Fibroblast of skin of scalp (primary cell): ENCODE measurements at places on chromosomes 1 and 21.

DNA sequence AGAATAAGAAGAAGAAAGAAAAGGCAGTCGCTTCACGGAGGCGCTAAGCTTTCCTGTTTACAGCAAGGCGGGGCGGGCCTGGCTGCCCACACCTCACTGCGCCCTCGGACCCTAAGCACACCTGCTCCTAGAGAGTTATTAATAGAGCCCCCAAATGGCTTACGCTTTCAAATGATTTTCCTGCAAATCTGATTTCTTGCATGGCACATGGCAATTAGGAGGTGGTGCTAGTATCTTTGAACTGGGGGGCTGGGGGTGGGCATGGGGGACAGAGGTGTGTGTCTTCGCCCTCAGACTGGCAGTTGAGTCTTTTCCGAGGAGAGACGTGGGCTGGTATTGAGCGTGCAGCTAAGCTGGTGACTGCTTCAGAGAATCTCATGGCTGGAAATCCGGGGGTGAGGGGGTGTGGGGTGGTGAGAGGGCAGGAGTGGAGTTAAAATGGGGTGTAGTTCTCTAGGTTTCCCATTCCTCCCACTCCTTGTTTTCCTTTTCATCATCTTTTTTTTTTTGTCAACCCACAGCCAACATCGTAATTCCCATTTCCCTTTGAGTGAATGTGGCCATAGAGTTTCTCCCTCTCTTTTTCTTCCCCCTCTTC is 1.3 kb downstream of the S1PR1 start:
- DNase-seq = no peak

- DNase-seq = no peak
Measured at GRCh38 chr1:47505267-47505666, 67.4 kb downstream of the FOXD2 start.

DNA sequence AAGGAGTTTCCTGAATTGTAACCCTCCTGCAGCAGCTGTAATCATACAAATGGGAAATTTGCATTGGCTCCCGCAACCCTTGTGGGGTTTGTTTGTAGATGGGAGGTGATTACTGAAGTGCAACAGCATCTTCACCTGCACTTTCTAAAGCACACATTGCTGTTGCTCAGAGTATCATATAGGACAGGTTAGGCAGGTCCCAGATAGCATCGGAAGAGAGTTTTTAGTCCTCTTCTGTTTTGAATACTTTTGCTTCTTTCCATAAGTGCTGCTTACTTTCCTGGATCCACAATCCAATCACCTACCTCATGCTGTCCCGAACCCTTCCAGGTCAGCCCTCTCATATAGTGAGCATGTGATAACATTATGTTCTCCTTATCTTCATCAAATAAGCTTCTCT is 300.4 kb downstream of the PTPRC start:
- DNase-seq = no peak

GRCh38 chr21:41091616-41092015 is 76.3 kb upstream of the BACE2 start:
- DNase-seq = peak; percentile 9

DNA sequence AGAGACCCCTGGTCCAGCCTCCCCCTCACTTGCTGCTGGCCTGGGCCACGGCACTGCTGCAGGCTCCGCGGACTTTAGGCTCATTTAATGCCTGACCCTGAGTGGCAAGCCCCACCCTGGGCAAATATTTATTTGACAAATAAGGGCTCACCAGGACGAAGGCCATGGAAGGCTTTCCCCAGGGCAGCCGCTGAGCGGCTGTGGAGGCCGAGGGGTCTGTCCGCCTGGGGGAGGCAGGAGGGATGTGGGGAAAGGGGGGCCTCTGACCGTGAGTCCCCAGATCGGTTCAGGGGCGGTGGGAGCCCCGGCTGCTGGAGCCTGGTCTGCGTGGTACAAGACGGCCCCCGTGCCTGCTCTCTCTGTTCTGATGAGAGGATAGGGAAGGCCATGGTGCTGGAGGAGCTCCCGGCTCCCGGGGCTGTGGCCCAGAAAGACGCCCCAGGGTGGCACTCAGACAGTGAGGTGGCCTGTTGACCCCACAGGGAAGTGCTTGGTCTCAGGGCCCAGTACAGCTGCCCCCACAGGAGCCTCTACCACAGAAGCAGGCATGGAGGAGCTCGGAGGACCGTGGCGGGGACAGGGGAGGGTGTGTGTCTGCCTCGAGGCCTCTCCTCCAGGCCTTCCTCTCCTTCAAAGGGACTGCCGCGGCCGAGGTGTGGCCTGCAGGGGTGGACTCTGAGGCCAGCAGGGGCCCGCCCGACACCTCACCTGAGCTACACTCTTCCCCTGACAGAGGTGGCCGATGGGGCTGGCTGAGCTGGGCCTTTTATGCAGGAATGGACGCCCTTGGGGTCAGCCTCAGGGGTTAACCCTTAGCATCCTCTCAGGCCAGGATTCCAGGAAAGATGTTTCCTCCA is 9.1 kb upstream of the C1orf159 start:
- no peak for DNase-seq

- DNase-seq = no peak
Measured at GRCh38 chr1:245345191-245345884, 190.6 kb downstream of the KIF26B start.

DNA sequence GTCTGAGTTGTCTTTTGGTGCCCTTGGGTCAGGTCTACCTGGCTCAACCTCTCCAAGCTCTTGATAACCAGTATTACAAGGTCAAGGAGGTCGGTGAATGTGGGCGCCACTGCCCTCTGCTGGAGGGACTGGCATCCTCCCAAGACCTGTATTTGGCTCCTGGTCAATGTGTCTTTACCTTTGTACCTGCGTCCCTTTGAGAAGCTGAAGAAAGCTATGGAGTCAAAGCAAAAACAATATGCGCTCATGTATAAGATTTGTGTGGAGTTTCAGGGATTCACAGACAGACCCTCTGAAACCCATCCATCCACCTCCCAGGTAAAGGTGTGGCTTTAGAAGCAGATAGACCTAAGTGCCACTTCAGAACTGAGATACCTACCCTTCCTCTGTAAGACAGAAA is 61.8 kb upstream of the NBL1 start:
- peak; percentile 21 for DNase-seq

- DNase-seq = peak; percentile 39
Measured at GRCh38 chr1:243343970-243344937, 88.4 kb downstream of the SDCCAG8 start.

GRCh38 chr21:18666725-18667124 is 263.1 kb upstream of the TMPRSS15 start:
- DNase-seq = no peak

- DNase-seq = no peak
Measured at GRCh38 chr1:234494049-234494448, 15.1 kb upstream of the TARBP1 start.

DNA sequence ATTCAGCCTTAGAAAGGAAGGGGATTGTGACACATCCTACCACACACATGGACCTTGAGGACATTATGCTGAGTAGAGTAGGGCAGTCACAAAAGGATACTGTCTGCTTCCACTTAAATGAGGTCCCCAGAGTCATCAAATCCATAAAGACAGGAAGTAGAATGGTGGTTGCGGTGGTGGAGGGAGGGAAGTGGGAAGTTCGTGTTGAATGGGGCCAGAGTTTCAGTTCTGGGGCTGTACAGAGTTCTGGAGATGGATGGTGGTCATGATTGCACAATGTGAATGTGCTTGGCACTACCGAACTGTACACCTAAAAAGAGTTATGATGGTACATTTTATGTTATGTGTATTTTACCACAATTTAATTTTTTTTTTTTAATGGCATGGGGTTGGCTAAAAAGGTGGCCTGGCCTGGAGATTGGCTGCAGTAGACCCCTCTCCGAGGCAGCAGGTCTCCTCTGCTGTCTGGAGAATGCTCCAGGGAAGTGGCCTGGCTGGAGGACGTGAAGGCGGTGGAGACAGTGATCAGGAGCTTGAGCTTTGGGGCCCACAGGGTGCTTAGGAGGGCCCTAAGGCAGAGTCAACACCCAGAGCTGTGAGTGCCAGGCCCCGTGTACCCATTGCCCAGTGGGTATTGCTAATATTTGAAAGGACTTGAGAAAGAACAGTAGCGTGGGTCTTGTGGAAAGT is 30.4 kb downstream of the IFNGR2 start:
- DNase-seq = no peak

DNA sequence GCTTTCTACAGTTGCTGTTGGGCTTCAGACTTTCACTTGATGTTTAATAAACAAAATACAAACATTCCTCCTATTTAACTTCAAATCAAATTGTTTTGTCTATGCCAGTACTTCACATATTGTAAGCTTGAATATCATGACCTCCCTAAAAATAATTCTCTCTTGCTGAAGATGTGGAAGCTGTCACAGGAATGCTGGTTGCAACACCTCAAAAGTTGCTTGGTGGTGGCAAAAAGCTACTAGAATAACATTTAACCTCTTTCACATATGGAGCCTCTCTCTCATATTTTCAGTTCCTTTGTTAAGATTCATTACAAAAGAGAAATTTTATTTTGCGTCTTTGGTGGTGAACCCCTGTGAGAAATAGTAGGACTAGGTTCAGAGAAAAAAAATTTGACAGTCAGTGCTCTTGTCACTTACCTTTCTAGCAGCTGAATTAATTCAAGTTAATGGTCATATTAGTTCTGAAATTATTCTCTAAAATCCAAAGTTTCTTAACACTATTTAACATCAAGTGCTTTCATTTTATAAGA is 25.5 kb upstream of the F13B start:
- no peak for DNase-seq

- no peak for DNase-seq
Measured at GRCh38 chr1:52460694-52461093, 56.3 kb downstream of the PRPF38A start.

DNA sequence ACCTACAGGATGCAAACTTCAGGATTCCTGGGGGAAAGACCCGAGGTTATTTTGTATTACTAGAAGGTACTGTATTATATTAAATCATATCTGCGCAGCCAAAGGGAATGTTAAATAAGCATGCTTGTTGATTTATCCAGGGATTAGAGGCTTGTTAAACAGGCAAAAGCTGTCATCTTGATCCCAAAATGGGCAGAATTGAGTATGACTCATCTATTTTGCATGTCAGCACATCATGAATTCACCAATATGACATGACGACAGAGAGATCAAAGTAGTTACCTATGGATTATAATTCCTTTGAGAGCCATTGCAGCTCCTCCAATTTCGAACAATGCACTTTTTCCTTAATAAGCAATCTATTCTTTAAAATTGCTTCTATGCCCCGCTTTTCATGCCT is 66.1 kb downstream of the TBX15 start:
- peak; percentile 31 for DNase-seq

DNA sequence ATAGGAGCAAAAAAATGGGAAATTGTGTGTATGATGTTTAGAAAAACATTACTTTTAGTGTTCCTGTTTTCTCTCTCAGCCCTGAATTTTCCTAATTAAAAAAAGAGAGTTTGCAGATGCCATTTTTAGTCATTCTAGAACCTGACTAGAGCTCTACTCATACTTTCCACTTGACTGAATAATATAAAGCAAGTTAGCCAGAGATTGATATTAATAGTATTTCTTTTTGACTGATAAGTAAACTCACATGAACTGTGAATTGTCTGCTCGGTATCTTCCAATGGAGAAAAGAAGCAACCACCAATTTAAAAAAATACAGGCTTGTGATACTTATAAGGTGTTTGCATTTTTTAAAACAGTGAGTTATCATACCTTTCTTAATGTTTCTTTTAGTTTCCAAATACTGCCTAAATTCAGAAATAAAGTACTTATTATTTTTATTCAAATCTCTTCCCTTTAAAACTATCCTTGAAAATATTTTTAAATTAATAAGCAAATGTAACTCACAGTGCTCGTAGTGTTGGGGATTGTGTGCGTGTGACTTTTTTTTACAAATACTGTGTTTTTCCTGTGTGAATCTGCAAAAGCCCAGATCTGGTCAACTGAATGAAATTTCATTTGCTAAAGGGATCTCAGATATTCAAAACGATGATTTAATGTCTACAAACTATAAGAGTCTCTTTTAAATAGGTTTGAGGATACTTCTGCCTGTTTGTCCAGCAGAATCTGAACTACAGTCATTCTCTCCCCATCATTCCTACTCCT is 9.8 kb downstream of the RAP1A start:
- no peak for DNase-seq

- DNase-seq = no peak
Measured at GRCh38 chr1:218376722-218377121, 31.6 kb downstream of the TGFB2 start.

GRCh38 chr1:36397378-36398230 is at the start of gene LSM10:
LSM10 (minus strand) TSS chr1:36397908; CDS start chr1:36394129, 3,779 bp downstream.
- peak; percentile 93 for DNase-seq

DNA sequence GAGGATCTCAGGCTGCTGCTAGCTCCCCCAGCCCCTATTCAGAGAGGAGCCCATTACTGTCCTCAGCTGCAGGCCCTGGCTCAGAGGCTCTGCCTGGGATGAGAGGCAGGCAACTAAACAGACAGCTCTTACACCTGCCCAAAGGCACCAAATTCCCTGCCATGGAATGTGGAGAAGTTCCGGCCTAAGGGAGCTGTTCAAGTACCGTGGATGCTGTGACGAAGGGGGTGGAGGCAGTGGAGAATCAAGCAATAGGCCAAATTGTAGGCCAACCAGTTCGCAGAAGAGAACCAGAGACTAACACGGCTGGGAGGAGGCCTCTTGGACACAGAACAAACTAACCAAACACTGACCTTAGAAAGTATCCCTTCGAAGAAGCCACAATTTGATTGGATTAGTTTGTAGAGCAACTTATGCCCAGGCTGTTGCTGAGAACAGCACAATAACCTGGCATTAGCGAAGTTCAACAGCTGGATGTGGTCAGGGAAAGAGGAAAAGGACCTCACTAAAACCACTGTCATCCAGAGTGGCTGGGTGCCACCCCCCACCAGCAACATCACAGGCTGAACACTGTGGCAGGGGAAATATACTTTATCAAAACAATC is 3.6 kb downstream of the C1orf174 start:
- DNase-seq = no peak

DNA sequence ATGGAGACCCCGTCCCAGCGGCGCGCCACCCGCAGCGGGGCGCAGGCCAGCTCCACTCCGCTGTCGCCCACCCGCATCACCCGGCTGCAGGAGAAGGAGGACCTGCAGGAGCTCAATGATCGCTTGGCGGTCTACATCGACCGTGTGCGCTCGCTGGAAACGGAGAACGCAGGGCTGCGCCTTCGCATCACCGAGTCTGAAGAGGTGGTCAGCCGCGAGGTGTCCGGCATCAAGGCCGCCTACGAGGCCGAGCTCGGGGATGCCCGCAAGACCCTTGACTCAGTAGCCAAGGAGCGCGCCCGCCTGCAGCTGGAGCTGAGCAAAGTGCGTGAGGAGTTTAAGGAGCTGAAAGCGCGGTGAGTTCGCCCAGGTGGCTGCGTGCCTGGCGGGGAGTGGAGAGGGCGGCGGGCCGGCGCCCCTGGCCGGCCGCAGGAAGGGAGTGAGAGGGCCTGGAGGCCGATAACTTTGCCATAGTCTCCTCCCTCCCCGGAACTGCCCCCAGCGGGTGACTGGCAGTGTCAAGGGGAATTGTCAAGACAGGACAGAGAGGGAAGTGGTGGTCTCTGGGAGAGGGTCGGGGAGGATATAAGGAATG is 505 bp downstream of the LMNA start:
- no peak for DNase-seq

GRCh38 chr1:48109390-48110013 is 112.3 kb upstream of the TRABD2B start:
- peak; percentile 61 for DNase-seq

- DNase-seq = no peak
Measured at GRCh38 chr1:151813271-151813977, 8.2 kb upstream of the LINGO4 start.
